Testis (tissue), 5 donors: ENCODE measurements at places on chromosomes 7 and 10. TPM values are rescaled to one million over a fixed set of nuclear protein-coding genes. Genes with fewer than 3 reads are reported as not detected.

Gene HABP2
- total RNA-seq = not detected

Gene ABCB1
- total RNA-seq = 7.1 TPM

Gene PPP1R3C
- total RNA-seq = 5.8 TPM

Gene C10orf143
- total RNA-seq = 3.7 TPM

Gene TMEM139
- total RNA-seq = 1.1 TPM

Gene CALML5
- total RNA-seq = 0.50 TPM

Gene GRM3
- 0.12 TPM for total RNA-seq

Gene NCF1
- 1.5 TPM for total RNA-seq

Gene SUFU
- total RNA-seq = 22.9 TPM

Gene LRRC18
- total RNA-seq = 7.8 TPM

Gene CALML3
- total RNA-seq = 0.63 TPM

Gene TRIM56
- total RNA-seq = 15.3 TPM

Gene ACTR3C
- total RNA-seq = 13.0 TPM

Gene WIPF3
- total RNA-seq = 80.7 TPM

Gene ELAPOR2
- total RNA-seq = 7.8 TPM

Gene CDHR3
- total RNA-seq = 3.8 TPM

Gene SAP25
- 28.4 TPM for total RNA-seq

Gene CCZ1B
- total RNA-seq = 36.0 TPM

Gene AKR1E2
- 37.0 TPM for total RNA-seq

Gene DLG5
- total RNA-seq = 50.1 TPM

Gene PCDH15
- total RNA-seq = 2.8 TPM

Gene SEPTIN7
- 182 TPM for total RNA-seq

Gene IGFBP1
- not detected for total RNA-seq

Gene ZNF511
- total RNA-seq = 46.5 TPM

Gene CRYGN
- total RNA-seq = 1.7 TPM
